ENCODE measurements at places on chromosomes 6 and 20.

- peak overlapping the region; percentile 100 for H3K27ac ChIP-seq
- no peaks in the 10 kb centered on the region for H3K27me3 ChIP-seq
- no peak for ATAC-seq
- peaks cover 12% of the 10 kb centered on the region for H3K4me1 ChIP-seq
- peaks cover 22% of the 10 kb centered on the region for H3K36me3 ChIP-seq
- peak overlapping the region; percentile 89 for H3K4me3 ChIP-seq
These were observed 620 bp downstream of the HIVEP1 start for GRCh38 chr6:12012558-12013306.

DNA sequence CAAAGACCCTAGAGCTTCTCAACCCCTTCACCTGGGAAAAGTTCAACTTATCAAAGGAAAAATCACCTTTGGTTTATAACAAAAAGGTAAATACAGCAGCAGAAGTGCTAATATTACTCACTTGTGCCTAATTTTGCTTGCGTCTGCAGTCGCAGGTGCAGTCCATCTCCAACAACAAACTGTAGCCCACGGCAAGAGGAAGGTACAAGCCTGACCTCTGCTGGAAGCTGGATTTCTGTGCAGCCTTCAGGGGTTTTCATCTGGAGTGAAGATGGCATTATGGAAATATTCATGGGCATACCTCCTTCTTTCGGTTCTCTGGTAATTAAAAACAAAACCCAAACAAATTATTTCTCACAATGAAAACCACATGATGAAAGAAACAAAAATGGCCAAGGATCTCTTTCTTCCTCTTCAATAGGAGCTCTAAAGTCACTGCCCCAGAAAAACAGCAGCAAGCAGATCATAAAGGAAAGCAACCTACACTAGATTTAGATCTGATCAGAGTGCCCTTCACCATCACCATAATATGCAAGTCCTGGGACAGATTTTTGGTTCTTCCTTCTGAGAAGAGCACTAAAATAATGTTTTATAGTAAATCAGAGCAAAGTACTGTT, 7.8 kb downstream of the UBE3D start:
- H3K27me3 ChIP-seq, result no peaks in the 10 kb centered on the region
- no peak overlapping the region for H3K4me3 ChIP-seq
- no peaks in the 10 kb centered on the region for H3K36me3 ChIP-seq
- H3K27ac ChIP-seq, result no peak overlapping the region
- H3K4me1 ChIP-seq, result no peaks in the 10 kb centered on the region
- peak; percentile 67 for ATAC-seq

DNA sequence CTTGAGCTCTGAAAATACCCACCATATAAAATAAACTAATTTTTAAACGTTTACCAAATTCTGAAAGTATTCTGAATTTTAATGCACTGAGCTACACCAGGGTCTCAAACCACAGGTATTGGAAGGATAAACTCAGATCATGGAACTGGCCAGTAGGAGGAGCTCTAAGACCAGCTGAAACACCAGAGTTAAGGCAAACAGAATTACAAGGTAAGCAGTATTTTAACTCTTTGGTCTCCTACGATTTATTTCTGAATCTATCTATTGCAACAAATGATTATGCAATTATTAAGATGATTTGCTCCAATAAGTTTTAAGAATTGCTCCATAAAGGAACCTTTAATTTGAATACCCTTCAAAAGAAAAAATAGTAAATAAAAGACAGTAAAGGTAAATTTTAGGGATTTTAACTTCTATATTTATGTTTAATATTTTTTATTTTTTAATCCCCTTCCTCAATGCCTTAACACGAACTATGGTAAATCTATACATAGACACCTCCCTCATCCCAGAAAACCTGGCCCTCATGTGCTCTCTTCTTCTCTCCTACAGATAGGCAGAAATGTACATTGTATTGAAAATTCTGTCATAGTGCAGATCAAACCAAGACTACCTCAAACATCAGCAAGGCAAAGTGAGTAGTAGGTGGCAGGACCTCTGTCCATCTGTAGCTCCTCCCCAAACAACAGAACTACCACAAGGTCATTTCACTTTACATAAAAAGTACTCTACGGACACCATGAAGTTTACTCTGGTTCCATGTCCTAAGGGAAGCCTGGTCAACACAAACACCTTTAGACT, 58.4 kb downstream of the SMLR1 start:
- H3K27ac ChIP-seq, result no peak overlapping the region
- H3K4me1 ChIP-seq, result no peaks in the 10 kb centered on the region
- H3K36me3 ChIP-seq, result peaks cover 45% of the 10 kb centered on the region
- peak; percentile 78 for ATAC-seq
- H3K27me3 ChIP-seq, result no peaks in the 10 kb centered on the region

DNA sequence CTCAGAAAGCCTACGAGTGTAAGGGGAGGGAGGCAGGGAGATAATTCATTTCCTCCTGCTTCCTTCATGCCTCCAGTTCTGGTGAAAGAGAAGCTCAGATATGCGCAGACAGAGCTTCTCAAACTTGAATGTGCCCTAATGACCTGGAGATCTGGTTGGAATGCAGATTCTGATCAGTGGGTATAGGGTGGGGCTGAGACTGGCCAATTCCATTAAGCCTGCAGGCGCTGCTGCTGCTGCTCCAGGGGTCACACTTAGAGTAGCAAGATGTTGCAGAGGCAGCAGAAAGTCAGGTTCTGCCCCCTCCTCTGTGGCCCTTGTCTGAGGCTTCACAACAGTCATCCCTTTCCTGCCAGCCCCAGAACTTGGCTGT, 161.0 kb downstream of the DHX35 start:
- H3K27me3 ChIP-seq, result peaks cover 43% of the 10 kb centered on the region
- H3K4me3 ChIP-seq, result no peak overlapping the region
- no peak for ATAC-seq
- no peak overlapping the region for H3K27ac ChIP-seq

- H3K36me3 ChIP-seq, result no peaks in the 10 kb centered on the region
- H3K4me1 ChIP-seq, result no peaks in the 10 kb centered on the region
- H3K4me3 ChIP-seq, result no peak overlapping the region
- ATAC-seq, result no peak
- no peak overlapping the region for H3K27ac ChIP-seq
- no peaks in the 10 kb centered on the region for H3K27me3 ChIP-seq
These were observed 24.5 kb downstream of the GABRR2 start for GRCh38 chr6:89290401-89291155.

DNA sequence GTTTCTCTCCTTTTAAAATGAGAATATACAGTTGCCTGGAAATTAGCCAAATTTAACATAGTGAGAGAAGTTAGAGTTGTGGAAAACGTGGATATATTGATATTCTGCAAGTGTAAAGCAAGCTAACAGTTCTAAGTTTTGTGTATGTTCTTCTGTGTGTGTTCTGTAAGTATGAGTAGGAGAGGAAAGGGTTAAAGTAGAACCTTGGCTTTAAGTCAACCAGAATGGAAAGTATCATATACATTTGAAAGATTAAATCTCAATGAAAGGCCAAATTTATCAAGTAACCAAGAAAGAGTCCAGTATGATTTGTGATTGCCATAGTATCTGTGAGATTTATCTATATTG, 30.0 kb upstream of the BAG2 start:
- peaks cover 47% of the 10 kb centered on the region for H3K36me3 ChIP-seq
- no peak overlapping the region for H3K4me3 ChIP-seq
- H3K27me3 ChIP-seq, result no peaks in the 10 kb centered on the region

GRCh38 chr6:102660303-102660702, 1266.8 kb downstream of the GRIK2 start:
- H3K4me1 ChIP-seq, result no peaks in the 10 kb centered on the region
- no peaks in the 10 kb centered on the region for H3K36me3 ChIP-seq
- no peaks in the 10 kb centered on the region for H3K27me3 ChIP-seq

DNA sequence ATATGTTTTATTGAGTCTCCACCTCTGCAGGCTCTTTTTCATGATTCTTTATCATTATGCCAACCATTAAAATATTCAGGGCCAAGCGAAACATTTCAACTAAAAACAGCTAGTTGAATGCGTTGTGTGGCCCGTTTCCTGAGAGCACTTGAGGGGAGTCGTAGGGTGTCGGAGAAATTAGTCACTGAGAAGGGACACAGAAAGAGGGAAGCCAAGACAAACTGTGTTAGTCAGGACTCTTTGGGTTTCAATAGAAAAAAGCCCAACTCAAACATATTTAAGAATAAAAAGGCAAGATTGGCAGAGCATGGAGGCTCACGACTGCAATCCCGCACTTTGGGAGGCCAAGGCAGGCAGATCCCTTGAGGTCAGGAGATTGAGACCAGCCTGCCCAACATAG, 58.9 kb downstream of the MAFB start:
- H3K36me3 ChIP-seq, result no peaks in the 10 kb centered on the region
- H3K27me3 ChIP-seq, result no peaks in the 10 kb centered on the region
- H3K4me3 ChIP-seq, result no peak overlapping the region

DNA sequence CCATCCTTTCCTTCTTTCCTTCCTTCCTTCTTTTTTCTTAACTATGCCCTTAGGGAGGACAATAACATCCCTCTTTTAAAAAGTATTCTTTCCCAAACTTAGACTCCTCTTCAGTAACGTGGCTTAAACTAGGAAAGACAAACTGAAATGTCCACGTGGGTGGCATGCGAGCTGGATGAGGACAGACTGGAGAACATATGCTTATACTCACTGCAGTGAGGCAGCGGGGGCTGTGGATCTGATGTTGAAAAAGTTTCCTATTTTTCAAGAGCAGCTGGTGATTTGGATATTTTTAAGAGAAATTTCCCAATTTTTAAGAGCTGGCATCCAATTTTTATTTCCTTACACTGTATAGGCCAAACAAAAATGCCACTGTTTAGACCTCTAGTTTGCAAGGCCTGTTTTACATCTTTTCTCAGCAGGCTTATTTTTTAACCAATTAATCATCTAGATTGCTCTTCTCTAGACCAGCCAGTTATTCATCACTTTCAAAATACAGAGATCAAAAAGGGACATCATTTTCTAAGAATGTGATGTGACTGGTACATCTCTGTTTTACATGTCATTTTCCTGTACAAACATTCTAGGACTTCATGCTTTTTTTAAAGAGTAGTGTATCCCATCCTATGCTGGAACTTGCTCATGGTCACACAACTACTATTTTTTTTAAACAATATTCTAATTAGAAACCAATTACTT, 226.5 kb downstream of the BTBD9 start:
- no peaks in the 10 kb centered on the region for H3K27me3 ChIP-seq
- no peaks in the 10 kb centered on the region for H3K36me3 ChIP-seq
- no peak for ATAC-seq
- no peak overlapping the region for H3K27ac ChIP-seq

DNA sequence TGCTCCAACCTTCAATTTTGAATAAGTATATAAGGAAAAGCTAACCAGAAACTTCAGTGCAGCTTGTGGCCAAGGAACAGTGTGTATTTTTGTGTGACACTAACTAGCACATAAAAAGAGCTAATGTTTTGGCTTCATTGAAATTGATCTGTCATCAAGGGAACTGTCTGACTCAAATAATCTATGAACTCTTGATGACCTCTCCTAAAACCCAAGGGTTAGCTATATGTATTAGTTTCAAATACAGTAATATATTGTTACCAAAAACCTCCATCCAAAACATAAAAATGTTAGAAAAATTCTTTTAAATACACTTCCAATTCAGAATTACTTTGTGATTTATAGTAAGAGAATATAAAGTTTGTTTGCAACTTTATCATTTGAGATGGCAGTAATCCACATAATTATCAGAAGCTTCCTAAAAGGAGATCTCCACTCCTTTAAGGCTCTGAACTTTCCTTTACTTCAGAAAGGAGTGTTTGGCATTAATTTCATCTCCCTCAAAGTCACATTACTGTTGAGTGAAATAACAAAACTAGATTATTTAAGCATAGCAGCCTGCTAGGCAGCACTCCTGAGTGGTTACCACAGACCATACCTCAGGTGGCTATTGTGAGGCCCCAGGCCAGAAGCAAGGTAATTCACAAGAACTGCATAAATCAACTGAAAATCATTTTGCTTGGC, 46.3 kb upstream of the HSF2 start:
- H3K27me3 ChIP-seq, result no peaks in the 10 kb centered on the region
- H3K4me1 ChIP-seq, result no peaks in the 10 kb centered on the region
- H3K36me3 ChIP-seq, result no peaks in the 10 kb centered on the region
- no peak overlapping the region for H3K27ac ChIP-seq

DNA sequence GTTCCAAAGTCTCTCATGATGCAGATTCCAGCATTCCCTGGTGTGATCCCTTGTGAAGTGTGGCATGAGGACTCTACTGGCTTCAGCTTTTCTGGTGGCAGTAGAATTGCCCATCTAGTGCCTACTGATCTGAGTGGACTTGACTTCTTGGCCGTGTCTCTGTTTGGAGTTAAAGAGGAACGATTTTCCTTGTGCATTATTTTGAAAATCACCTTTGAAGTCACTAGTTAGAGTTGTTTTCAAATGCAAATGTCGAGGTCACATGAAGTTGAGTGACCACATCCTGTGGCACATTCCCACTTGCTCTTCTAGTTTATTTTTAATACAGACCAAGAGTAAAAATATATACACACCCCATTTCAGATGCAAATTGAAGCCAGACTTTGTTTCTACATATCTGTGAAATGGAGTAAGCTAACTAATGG, 270.7 kb upstream of the TAB2 start:
- H3K36me3 ChIP-seq, result peaks cover 8% of the 10 kb centered on the region
- no peaks in the 10 kb centered on the region for H3K4me1 ChIP-seq
- no peak for ATAC-seq

- H3K27ac ChIP-seq, result no peak overlapping the region
- no peaks in the 10 kb centered on the region for H3K36me3 ChIP-seq
- H3K4me1 ChIP-seq, result no peaks in the 10 kb centered on the region
- ATAC-seq, result no peak
- no peaks in the 10 kb centered on the region for H3K27me3 ChIP-seq
These were observed 240.2 kb downstream of the KHDC1L start for GRCh38 chr6:72984981-72985665.

GRCh38 chr20:61926253-61926613, 139.4 kb downstream of the TAF4 start:
- no peak overlapping the region for H3K27ac ChIP-seq
- H3K4me3 ChIP-seq, result no peak overlapping the region
- peaks cover 32% of the 10 kb centered on the region for H3K27me3 ChIP-seq
- no peaks in the 10 kb centered on the region for H3K36me3 ChIP-seq

- peaks cover 28% of the 10 kb centered on the region for H3K27me3 ChIP-seq
- no peak overlapping the region for H3K27ac ChIP-seq
- H3K4me1 ChIP-seq, result no peaks in the 10 kb centered on the region
- no peaks in the 10 kb centered on the region for H3K36me3 ChIP-seq
These were observed 148.5 kb downstream of the SYNDIG1 start for GRCh38 chr20:24617757-24618450.

DNA sequence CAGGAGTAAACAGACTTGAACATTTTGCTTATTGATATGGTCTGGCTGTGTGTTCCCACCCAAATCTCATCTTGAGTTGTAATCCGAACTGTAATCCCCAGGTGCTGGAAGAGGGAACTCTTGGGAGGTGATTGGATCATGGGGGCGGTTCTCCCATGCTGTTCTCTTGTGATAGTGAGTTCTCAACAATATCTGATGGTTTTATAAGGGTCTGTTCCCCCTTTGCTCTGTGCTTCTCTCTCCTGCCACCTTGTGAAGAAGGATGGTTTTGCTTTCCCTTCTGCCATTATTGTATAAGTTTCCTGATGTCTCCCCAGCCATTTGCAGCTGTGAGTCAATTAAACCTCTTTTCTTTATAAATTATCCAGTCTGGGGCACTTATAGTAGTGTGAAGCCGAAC, 40.0 kb downstream of the MYLIP start:
- H3K27ac ChIP-seq, result no peak overlapping the region
- H3K4me1 ChIP-seq, result no peaks in the 10 kb centered on the region
- H3K36me3 ChIP-seq, result no peaks in the 10 kb centered on the region
- no peak for ATAC-seq
- no peaks in the 10 kb centered on the region for H3K27me3 ChIP-seq
- no peak overlapping the region for H3K4me3 ChIP-seq

Measured in gastroesophageal sphincter (tissue), 4 donors.